ENCODE measurements at places on chromosomes 3 and 15.

GRCh38 chr3:120170223-120170622 is 76.0 kb upstream of the GSK3B start:
- no peak for DNase-seq

DNA sequence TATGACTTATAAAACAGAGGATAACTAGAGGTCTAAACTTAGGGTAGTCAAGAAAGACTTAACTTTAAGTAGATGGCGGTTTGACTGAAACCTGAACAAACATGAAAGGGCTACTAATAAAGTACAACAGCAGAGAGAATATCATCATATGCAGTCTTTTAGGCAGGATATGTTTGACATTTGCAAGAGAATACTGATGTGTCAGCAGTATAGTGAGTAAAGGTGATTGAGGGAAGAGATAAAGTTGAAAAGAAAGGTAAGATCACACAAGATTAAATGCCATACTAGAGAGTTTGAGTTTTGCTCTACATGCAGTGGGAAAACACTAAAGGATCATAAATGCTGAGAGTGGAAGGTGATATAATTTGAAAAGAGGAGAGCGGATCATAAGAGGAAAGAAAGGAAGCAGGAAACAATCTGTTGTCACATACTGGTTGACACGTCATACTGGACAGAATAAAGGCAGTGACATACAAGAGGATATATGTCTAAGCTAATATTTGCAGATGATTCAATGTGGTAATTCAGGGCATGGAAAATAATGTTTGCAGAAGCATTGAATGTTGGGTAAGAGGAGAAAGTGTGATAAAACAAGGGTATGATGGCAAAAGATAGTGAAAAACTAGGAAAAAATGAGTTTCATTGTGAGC is 223.0 kb downstream of the EPHA6 start:
- no peak for DNase-seq

- peak; percentile 8 for DNase-seq
Observed at GRCh38 chr3:195150181-195151118, 120.5 kb downstream of the XXYLT1 start.

DNA sequence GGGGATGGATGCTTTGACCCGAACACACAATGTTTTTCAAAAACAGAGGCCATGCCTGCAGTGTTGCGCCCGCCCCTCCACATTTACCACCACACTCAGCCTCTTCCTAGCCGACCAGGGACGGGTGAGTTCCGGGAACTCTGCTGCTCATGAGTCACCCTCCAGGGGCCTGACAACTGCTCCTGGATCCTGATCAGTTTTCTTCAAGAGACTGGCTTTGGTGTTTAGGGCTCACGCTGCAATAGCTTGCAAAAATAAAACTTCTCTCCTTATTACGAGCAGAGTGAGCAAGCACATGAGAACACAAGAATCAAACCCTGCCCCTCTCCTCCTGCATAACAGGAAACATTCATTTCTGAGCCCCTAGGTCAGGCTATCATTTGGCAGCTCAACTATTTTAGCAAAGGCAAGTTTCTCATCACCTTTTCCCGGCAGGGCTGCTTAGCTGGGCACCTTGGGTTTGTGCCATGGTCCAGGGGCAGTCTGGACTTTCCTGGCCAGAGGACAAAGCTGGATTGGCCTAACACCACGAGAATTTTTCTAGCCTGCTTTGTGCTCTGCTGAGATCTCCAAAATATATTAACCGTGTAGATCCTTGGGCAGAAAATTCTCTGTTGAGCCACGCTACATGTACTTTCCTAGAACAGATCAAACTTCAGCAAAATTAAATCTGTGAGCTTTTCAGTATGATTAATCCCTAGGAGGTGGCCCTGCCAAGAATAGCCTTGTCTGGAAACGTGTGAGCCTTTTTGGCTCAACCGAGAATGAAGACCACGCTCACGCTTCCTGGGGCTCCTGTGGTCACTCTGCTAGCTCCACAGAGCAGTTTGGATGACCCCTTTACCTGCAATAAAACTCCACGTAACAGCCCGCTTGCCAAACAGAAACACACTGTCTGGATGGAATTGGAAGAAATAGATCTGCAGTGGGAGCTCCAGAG is 52.7 kb upstream of the SPATA12 start:
- DNase-seq, result no peak

GRCh38 chr15:25736461-25736860 is 126.7 kb downstream of the ATP10A start:
- DNase-seq, result no peak

- no peak for DNase-seq
Observed at GRCh38 chr15:47705281-47705997, 11.9 kb upstream of the SEMA6D start.

DNA sequence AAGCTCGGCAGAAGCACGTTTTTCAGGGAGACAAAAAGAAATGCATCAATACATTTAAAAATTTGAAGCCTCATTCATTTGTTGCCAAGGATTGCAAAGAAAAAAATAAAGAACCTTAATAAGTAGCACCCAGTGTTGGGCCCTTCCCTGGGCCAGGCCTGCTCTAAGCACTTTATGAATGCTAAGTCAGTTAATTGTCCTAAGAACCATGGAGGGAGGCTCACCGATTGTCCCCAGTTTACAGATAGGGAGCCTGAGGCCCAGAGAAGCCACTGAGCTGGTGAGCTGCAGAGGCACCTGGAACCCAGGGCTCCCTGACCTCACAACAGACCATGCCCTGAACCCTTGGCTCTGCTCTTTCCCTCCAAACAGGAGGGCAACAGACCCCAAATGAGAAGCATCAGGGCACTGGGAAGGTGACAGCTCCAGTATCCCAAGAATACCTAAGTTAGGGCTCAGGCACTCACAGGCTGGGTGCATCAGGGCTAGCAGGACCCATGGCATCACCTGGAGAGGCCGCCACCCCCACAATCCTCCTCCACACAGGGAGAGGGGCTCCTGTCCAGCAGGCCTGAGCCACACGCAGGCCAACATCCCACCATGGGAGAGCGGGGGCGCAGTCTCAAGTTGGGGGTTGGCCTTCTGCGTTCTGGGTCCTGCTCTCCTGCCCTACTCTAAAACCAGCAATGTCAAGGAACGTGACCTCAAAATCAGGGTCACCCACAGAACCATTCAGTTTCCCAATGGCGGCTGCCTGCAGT is 3.9 kb downstream of the GRIP2 start:
- DNase-seq, result no peak
